IMR-90 (cell line): ENCODE measurements at places on chromosomes 11 and 22. TPM values are rescaled to one million over a fixed set of nuclear protein-coding genes. Genes with fewer than 3 reads are reported as not detected.
A peak's percentile ranks its signal among the peaks of the same experiment; 100 is the strongest.

- no peak for DNase-seq
Observed at GRCh38 chr11:69060806-69061712, 12.3 kb downstream of the TPCN2 start.

Gene FERMT3
- 0.36 and 0.56 TPM in 2 replicates for total RNA-seq

DNA sequence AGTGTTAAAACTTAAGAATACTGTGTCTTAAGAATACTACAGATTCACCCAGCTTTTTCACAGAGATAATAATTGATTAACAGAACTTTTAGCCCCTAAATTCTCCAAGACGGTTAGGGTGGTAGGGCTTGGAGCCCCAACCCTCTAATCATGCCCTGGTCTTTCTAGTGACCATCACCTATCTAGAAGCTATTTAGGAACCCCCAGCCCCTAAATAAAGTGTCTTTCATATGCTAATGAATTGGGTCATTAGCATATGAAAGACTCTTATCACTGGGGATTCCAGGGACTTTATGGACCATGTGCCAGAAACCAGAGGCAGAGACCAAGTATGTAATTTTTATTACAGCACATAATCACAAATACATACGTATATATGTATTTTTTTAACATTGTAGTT lies 999.7 kb upstream of the RAG2 start:
- no peak for DNase-seq

Gene EXPH5
- 0.56 and 0.72 TPM in 2 replicates for total RNA-seq

GRCh38 chr11:117502779-117503100 lies 175.1 kb downstream of the CEP164 start:
- no peak for DNase-seq

GRCh38 chr11:64751136-64751535 lies 7.2 kb upstream of the RASGRP2 start:
- DNase-seq = no peak

DNA sequence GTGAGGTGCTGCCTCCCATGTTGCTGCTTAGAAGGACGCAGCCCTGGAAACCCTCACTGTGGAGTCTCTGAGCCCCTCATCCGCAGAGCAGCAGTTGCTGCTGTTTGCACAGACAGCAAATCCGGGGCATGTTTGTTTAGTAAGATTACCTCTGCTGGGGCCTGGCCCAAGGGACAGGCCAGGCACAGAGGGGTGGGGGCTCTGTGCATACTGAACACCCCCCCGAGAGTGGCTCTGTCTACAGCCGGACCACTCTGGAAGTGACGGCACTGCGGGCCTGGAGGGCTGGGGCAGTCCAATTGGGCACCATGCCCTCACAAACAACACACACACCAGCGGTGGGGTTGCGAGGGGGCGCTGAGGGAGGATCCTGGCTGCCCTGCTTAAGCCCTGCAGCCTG lies 22.9 kb upstream of the CCDC188 start:
- DNase-seq = no peak

- DNase-seq = no peak
Observed at GRCh38 chr11:1150116-1150515, 7.6 kb upstream of the MUC5AC start.

Gene HBG2
- 0.54 TPM in 1 of 2 replicates, not detected in the other for total RNA-seq

GRCh38 chr22:36671404-36671803 lies 32.1 kb downstream of the CACNG2 start:
- no peak for DNase-seq

Gene RFPL2
- total RNA-seq = not detected in 2 replicates

Gene ABCC8
- total RNA-seq = not detected in 2 replicates

Gene HBB
- not detected in 2 replicates for total RNA-seq

Gene LRRC32
- total RNA-seq = 4.2 and 5.2 TPM in 2 replicates

DNA sequence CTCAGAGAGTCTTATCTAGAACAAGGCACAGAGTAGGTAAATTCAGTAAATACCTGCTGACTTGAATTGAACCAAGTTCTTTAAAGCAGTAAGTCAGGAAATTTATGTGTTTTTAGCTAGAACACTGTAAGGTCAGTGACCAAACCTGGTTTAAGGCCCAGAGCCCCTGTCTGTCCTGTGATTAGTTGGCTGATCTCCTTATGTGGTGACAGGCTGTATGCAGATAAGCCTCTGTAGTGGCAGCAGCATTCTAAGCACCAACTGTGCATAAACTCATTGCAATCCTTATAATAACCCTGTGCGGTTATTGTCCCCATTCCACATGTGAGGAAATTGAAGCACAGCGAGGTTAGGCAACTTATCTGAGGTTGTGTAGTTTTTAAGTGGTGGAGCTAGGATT lies 40.5 kb downstream of the FBXO7 start:
- no peak for DNase-seq

DNA sequence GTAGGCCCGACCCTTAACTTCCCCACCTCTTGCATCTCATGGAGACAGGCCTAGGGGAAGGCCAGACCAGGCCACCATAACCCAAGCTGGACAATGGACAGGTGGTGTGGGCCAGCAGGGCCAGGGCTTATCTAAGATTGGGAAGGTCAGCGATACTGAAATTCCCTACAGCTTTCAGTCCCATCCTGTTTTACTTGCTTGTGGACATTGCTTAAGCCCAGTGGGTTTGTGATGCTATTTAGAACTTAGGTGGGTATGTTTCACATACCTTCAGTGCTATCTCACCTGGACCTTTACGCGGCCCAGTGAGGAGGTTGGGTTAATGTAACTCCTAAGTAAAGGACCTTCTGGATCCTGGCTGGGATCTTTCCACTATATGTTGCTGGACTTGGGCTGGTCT lies 1.7 kb downstream of the FADS2 start:
- no peak for DNase-seq

Gene CYP2D6
- total RNA-seq = under 0.01 TPM in 2 replicates

Gene SHISAL1
- 1.1 and 1.4 TPM in 2 replicates for total RNA-seq

Gene MMP8
- under 0.01 and 0.18 TPM in 2 replicates for total RNA-seq

GRCh38 chr11:128536506-128536905 lies 50.9 kb downstream of the ETS1 start:
- DNase-seq = no peak

DNA sequence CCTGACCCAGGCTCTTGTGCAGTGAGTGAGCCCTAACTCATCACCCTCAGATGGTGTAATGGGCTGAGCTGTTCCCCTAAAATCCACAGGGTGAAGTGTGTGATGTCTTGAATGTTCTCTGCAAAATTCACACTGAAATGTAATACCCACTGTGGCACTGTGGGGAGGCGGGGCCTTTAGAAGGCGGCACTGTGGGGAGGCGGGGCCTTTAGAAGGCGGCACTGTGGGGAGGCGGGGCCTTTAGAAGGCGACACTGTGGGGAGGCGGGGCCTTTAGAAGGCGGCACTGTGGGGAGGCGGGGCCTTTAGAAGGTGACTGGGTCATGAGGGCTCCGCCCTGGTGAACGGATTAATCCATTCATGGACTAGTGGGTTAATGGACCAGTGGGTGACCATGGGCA lies 33.0 kb downstream of the CHID1 start:
- DNase-seq = no peak

DNA sequence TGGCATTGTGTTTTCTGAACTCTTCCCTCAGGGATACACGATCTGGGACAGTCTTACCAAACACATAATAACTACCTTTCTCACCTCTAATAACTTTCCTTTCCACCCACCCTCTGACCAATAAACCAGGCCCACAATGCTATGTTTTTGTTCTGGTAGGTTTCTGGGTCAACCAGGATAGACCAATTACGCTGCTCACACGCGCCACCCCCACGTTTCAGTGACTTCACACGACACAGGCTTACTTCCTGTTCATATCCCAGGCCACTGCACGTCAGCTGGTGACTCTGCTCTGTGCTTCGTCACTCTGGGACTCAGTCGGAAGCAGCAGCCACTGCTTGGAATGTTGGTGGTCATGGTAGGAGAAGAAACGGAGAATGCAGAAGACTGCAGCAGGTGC lies 2.5 kb downstream of the KRTAP5-4 start:
- DNase-seq = peak; percentile 15

Gene CARD16
- 7.9 and 23.3 TPM in 2 replicates for total RNA-seq

DNA sequence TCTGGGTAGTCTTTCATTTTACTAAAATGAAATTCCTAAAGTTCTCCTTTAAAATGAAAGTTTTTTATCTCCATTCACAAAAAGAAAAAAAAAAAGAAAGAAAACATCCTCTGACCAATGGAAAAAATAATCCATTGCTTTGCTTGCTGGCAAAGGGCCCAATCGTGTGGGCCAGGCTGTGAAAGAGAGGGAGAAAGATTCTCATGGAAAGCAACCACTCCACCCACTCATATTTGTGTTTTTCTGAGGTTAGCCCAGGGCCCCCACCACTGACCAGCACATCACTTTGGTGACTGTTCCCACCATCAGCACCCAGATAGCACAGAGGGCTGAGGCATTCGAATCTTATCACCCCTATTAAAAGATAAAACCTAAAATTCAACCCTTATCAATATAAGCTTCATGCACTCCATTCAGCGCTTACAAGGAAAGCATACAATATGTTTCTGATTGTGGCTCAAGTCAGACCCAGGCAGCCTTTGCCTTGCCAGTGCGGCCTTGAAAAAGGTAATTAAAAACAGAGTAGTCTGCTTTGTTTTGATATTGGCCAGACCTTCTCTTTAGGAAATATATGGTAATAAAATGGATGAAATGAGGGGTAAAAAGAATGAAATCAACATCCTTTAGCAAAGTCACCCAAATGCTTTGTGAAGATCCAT lies 192.8 kb downstream of the ETS1 start:
- DNase-seq = peak; percentile 38

GRCh38 chr22:35328472-35328885 lies 28.8 kb downstream of the TOM1 start:
- DNase-seq = no peak

Gene PHETA2
- total RNA-seq = 6.1 and 6.5 TPM in 2 replicates

GRCh38 chr11:36311926-36312595 lies 16.0 kb downstream of the PRR5L start:
- DNase-seq = peak; percentile 5

Gene PLET1
- not detected in 2 replicates for total RNA-seq

- peak; percentile 33 for DNase-seq
Observed at GRCh38 chr11:87451395-87451794, 413.7 kb downstream of the TMEM135 start.

DNA sequence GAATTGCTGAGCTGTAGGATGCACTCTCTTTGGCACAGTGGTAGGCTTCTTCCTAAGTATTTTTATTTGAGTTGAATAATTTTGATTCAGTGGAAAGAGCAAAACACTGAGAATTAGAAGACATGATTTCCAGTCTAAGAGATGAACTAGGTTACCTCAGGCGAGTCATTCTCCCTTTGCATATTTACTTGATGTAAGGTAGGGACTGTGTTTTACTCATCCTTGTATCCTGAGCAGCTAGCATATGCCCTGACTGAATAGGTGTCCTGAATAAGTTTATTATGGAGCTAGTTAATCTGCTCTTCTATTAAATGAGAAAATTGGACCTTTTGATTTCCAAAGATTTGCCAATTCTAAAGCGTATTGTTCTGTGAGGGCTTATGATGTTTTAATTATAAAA lies 50.7 kb downstream of the STIM1 start:
- DNase-seq = no peak
